GM23338 (cell line): ENCODE measurements at places on chromosomes 11 and 22. TPM values are rescaled to one million over a fixed set of nuclear protein-coding genes. Genes with fewer than 3 reads are reported as not detected.

MUC6 gene
- total RNA-seq, result not detected in 2 replicates

- no peak for DNase-seq
- no peak overlapping the region for H3K27ac ChIP-seq
- peaks cover 2% of the 10 kb centered on the region; the same call in 1 of the 2 replicates for H3K4me1 ChIP-seq
- no peak overlapping the region for H3K4me3 ChIP-seq
Observed at GRCh38 chr11:122697636-122698167, 42.2 kb downstream of the UBASH3B start.

MMP7 gene
- not detected in 2 replicates for total RNA-seq

DUSP8 gene
- 1.1 and 3.3 TPM in 2 replicates for total RNA-seq

- no peak overlapping the region for H3K27ac ChIP-seq
- no peaks in the 10 kb centered on the region for H3K27me3 ChIP-seq
- no peak for DNase-seq
- no peaks in the 10 kb centered on the region for H3K4me1 ChIP-seq
- no peak overlapping the region for H3K4me3 ChIP-seq
Observed at GRCh38 chr11:116553482-116553881, 219.3 kb downstream of the BUD13 start.

GRCh38 chr22:32634421-32634981, 159.9 kb downstream of the FBXO7 start:
- no peak overlapping the region for H3K27ac ChIP-seq
- DNase-seq, result no peak
- H3K4me3 ChIP-seq, result no peak overlapping the region
- no peaks in the 10 kb centered on the region for H3K4me1 ChIP-seq
- no peaks in the 10 kb centered on the region for H3K36me3 ChIP-seq

GRCh38 chr11:106160494-106160893, 83.0 kb downstream of the AASDHPPT start:
- no peaks in the 10 kb centered on the region for H3K27me3 ChIP-seq
- no peak for DNase-seq
- H3K36me3 ChIP-seq, result 0 out of 2 replicates have a peak, but pooled peaks cover 4% of the 10 kb centered on the region
- H3K4me1 ChIP-seq, result no peaks in the 10 kb centered on the region
- H3K4me3 ChIP-seq, result no peak overlapping the region

DNA sequence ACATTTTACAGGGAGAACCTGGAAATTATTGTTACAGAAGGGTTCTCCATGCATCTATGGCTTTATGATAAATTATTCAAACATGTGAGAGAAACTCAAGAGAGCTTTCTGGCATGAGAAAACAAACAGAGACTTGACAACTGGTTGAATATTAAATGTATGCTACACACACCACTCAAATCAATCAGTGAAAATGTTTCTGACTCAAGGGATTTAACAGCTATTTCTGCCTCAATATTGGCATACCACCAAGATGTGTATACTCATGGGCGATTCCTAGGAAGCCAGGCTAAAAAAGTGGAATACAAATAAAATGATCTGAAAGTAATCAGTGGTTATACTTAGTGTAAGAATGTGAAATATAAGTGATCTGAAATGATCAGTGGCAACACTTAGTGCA, 15.8 kb upstream of the OR51T1 start:
- H3K36me3 ChIP-seq, result no peaks in the 10 kb centered on the region
- no peak overlapping the region for H3K4me3 ChIP-seq
- DNase-seq, result no peak
- H3K4me1 ChIP-seq, result peaks cover 16% of the 10 kb centered on the region

DNA sequence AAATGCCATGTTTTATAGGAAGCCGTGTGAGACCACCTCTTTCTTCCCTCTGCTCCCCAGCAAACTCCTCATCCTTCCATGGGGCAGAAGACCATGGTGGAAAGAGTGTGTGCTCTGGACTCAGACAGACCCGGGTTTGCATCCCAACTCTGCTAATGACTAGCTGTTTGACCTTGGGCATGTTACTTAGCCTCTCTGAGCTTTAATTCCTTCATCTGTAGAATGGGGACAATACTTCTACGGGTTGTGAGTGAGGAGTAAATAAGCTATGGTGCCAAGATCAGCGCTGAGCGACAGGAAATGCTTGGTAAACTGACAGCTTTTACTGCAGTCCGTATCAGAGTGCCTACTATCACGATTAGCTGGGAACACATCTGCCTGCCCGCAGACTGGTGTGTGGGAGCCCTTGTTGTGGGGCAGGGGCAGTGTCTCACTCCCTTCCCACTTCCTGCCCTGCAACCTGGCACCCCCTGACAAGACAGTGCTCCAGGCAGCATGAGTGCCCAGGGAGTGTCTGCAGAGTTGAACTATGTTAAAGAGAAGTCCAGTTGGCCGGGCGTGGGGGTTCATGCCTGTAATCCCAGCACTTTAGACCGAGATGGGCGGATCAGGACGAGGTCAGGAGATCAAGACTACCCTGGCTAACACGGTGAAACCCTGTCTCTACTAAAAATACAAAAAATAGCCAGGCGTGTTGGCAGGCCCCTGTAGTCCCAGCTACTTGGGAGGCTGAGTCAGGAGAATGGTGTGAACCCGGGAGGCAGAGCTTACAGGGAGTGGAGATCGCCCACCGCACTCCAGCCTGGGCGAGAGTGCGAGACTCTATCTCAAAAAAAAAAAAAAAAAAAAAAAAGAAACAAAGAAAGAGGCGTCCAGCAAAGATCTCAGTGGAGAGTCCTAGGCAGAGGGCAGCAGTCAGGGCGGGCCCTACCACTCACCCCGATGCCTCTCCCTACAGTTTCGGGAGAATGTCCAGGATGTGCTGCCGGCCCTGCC, 2.2 kb downstream of the SEC14L2 start:
- H3K27me3 ChIP-seq, result peaks cover 34% of the 10 kb centered on the region
- H3K36me3 ChIP-seq, result no peaks in the 10 kb centered on the region
- DNase-seq, result no peak

DNA sequence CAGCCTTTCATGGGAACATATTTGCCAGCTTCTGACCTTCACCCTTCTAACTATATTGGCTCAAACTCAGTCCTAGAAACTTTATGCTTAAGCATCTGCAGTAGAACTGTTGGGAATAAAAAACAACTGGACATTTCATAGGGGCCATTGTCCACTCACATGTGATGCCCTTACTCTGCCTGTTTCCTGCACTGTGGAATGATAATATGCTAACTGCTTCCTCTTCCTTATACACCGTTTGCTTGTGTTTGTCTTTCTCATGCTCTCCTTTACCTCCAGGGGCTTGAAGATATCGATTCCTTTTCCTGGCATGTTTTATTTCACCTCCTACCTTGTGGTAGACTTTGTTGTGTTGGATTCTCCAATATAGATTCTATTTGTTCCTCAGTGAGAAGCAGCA, 333.0 kb upstream of the DDI1 start:
- H3K27ac ChIP-seq, result no peak overlapping the region
- 0 out of 2 replicates have a peak, but pooled peaks cover 4% of the 10 kb centered on the region for H3K4me1 ChIP-seq
- H3K4me3 ChIP-seq, result no peak overlapping the region
- H3K36me3 ChIP-seq, result no peaks in the 10 kb centered on the region
- no peak for DNase-seq
- no peaks in the 10 kb centered on the region for H3K27me3 ChIP-seq

- no peak for DNase-seq
- no peak overlapping the region for H3K27ac ChIP-seq
- no peak overlapping the region for H3K4me3 ChIP-seq
- H3K27me3 ChIP-seq, result no peaks in the 10 kb centered on the region
- H3K4me1 ChIP-seq, result no peaks in the 10 kb centered on the region
Observed at GRCh38 chr11:81870815-81871214, 862.8 kb downstream of the FAM181B start.

MS4A15 gene
- total RNA-seq, result not detected in 2 replicates

C11orf86 gene
- 0.21 TPM in 1 of 2 replicates, not detected in the other for total RNA-seq

PNPLA3 gene
- 17.3 and 23.4 TPM in 2 replicates for total RNA-seq

SLC22A25 gene
- total RNA-seq, result not detected in 2 replicates

GRCh38 chr11:92969634-92970347, at the start of gene MTNR1B:
TSS of gene MTNR1B (plus strand) at chr11:92969651. CDS start at chr11:92969726, 75 bp downstream.
- no peak within 1 kb of the TSS for H3K27ac ChIP-seq
- peak; percentile 62 for DNase-seq
- peaks cover 8% of the 10 kb centered on the region; the same call in 1 of the 2 replicates for H3K4me1 ChIP-seq
- H3K36me3 ChIP-seq, result no peaks in the 10 kb centered on the region
- peaks cover 45% of the 10 kb centered on the region for H3K27me3 ChIP-seq

CAPN1 gene
- 271 and 277 TPM in 2 replicates for total RNA-seq

DNA sequence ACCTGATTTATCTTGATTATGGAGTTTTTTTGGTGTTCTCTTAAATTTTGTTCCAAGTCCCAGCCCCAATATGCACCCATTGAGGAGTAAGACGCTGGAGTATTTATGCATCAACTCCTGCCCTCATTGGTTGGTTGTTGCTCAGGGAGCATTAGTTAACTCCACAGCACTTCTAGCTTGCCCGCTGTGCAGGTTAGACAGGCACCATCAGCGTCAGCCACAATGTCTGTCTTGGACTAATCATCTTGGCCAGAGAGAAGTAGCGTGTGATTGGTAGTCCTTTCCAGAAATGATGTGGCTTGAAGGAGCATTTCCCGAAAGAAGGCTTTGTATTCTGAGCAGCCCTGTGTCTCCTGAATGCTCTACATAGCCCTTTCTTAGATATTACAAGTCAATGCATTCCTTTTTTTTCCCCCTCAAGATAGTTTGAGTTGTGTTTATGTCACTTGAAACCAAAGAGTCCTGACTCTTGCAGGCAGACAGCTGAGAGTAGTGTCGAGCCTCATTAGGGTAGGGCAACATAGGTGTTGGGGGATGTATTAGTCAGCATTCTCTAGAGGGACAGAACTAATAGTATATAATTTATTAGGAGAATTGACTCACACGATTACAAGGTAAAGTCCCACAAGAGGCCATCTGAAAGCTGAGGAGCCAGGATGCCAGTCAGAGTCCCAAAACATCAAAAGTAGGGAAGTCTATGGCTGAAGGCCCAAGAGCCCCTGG, 94.6 kb upstream of the RCN1 start:
- no peaks in the 10 kb centered on the region for H3K36me3 ChIP-seq
- no peak for DNase-seq
- no peaks in the 10 kb centered on the region for H3K27me3 ChIP-seq
- H3K27ac ChIP-seq, result no peak overlapping the region

DNA sequence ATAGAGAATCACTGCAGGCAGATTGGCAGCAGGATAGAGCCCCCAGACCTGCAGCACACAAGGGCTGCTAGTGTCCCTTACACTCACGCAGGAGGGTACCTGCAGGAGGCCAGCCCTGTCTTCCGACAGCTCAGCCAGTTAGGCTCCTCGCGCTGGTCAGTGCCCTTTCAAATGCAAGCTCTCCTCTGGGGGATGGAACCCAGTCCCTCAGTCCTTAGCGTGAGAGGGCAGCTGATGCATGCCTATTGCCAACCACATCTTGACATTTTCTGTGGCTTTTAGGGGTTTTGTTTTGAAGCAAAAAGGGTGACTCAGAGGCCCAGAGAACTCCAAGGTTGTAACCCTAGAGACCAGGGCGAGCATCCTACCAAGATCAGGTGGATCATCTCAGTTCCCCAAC, 40.0 kb downstream of the WNT11 start:
- H3K4me1 ChIP-seq, result no peaks in the 10 kb centered on the region
- no peak overlapping the region for H3K4me3 ChIP-seq
- H3K27ac ChIP-seq, result no peak overlapping the region
- H3K27me3 ChIP-seq, result peaks cover 5% of the 10 kb centered on the region; the same call in 1 of the 2 replicates

DNA sequence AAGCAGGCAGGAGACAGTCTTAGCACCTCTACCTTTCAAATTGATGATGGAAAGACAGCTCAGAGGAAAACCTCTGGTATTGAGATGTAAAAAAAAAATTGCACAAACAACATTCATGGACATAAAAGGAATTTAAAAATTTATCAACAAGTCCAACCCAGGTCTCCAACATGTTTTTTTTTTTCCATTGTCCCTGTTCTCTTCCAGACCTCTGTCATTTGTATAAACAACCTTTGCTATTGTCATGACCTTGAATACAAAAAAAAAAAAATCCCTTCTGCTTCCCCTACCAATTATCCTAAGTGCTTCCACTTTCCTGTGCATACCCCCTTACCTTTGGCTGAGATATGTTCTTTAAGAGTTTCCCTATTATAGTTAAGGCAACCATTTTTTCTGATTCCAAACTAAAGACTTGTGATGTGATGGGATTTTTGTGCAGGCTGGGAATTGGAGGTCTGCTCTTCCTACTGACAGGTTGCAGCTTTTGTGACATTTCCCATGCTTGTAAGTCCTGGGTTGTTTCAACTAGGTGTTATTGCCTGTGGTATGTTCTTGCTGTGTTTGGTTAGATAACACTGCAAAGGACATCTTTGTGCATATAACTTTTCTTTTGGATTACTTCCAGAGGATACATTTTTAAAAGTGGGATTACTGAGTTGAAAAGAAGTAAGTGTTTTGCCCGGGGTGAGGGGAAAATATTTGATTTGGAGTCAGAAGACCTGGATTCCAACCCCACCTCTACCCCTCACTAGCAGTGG, 67.1 kb downstream of the KIAA1671 start:
- peaks cover 6% of the 10 kb centered on the region for H3K36me3 ChIP-seq
- no peak overlapping the region for H3K27ac ChIP-seq
- no peaks in the 10 kb centered on the region for H3K27me3 ChIP-seq
- H3K4me1 ChIP-seq, result no peaks in the 10 kb centered on the region

- H3K36me3 ChIP-seq, result no peaks in the 10 kb centered on the region
- no peak for DNase-seq
- H3K27me3 ChIP-seq, result no peaks in the 10 kb centered on the region
- no peaks in the 10 kb centered on the region for H3K4me1 ChIP-seq
- no peak overlapping the region for H3K4me3 ChIP-seq
Observed at GRCh38 chr22:19927696-19928095, 13.9 kb upstream of the COMT start.

DNA sequence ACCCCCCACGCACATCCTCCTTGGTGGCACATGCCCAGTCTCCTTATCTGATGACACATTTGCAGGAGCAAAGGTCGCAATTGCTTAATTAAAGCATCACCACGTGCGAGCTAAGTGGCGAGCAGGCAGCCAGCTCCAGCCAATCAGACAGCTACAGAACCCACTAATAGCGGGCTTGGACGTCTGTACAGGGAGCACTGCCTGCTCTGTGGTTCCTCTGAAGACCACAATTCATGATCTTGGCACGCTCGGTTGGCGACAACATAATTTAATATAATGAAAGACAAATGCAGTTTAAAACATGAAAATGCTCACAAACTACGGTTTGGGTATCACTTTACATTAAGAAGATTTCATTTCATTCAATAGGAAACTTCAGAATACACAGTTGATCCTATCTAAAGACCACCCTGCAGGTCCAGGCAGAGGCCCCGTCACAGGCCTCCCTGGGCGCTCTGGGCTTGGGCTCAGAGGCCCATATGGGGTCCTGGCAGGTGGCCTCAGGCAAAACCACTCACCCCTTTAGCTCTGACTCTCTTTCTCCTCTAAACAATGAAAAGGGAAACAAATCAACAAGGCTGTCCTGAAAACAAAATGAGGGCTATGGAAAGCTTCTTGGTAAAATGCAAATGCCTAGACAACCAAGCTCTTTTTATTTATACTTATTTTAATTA, 10.4 kb downstream of the PACSIN2 start:
- peaks cover 70% of the 10 kb centered on the region for H3K4me1 ChIP-seq
- no peak overlapping the region for H3K4me3 ChIP-seq
- peak overlapping the region; percentile 39; the same call in 1 of the 2 replicates for H3K27ac ChIP-seq
- H3K27me3 ChIP-seq, result no peaks in the 10 kb centered on the region
- H3K36me3 ChIP-seq, result no peaks in the 10 kb centered on the region

- peaks cover 6% of the 10 kb centered on the region; the same call in 1 of the 2 replicates for H3K4me1 ChIP-seq
- peaks cover 19% of the 10 kb centered on the region for H3K36me3 ChIP-seq
- H3K27ac ChIP-seq, result no peak overlapping the region
Observed at GRCh38 chr22:49820984-49821383, 6.7 kb downstream of the BRD1 start.
